Left renal cortex interstitium (tissue), 4 donors: ENCODE measurements at places on chromosomes 2 and 18.

- DNase-seq: no peak
Measured at GRCh38 chr18:22667616-22668422, 250.1 kb upstream of the CTAGE1 start.

DNA sequence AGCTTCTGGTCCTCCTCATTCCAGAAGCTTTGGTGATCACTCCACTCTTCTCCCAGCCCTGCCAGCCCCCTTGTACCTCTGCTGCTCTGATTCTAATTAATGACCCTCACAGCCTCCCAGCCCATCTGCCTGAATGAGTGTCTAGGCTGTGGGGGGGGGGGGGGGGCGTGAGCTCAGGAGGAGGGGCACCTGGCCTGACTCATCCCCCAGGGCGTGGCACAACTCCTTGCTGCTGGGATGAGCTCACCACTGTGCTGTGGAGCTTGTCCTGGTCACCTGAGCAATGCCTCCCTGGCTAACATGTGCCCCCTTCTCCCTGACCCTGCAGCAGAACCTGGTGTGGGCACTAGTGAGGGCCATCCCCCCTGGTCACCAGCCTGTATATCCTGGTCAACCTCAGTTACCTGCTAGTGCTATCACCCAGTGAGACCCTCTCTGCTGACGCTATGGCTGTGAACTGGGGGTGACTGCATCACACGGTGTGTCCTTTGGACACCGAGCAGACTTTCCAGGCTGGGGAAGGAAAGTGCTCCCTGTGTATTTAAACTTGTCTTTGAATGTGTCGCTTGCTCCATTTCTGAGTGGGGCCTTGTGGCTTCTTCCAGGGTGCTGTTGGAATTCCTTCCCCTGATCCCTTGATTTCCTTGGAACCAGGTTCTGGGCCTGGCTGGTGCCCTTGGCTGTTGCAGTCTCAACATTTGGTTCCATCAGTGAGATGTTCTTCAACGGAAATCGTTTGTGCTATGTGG is 41.5 kb upstream of the PUM2 start:
- DNase-seq: no peak

DNA sequence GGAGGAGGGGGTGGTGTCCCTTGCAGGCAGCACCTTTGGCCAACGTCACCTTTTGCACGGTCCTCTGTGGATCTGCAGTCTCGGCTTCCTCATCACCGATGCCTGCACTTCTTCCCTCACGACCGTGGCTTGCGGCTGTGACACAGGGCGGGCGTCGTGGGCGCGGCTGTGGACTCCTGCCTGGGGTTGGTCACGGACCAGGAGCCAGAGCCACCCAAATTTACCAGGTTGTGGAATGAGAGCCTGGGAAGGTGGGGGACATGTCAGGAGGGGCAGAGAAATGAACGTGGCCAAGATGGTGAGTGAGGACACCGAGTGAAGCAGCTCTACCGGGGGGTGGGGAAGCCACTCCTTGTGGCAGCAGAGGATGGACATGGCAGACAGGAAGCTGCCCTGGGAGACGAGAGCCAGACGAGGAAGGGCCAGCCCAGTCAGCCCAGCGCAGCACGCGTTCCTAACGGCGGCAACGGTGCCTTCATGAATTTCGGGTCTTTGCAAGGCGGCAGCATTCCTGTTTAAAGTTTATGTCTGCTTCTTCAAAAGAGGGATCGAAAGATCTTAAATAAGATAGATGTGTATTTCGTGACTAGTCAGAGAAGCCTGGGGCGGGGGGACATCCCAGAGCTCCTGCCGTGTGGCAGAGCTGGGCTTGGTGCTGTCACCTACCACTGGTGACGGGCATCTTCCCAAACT is 84.2 kb downstream of the LRRFIP1 start:
- DNase-seq: no peak

- DNase-seq: no peak
Measured at GRCh38 chr2:68762100-68762499, 27.5 kb downstream of the ARHGAP25 start.

- DNase-seq: no peak
Measured at GRCh38 chr2:55111570-55112228, 61.4 kb upstream of the RTN4 start.

GRCh38 chr18:58051765-58052460 is 7.9 kb downstream of the NEDD4L start:
- no peak for DNase-seq

GRCh38 chr2:60496956-60497355 is 56.5 kb downstream of the BCL11A start:
- no peak for DNase-seq

DNA sequence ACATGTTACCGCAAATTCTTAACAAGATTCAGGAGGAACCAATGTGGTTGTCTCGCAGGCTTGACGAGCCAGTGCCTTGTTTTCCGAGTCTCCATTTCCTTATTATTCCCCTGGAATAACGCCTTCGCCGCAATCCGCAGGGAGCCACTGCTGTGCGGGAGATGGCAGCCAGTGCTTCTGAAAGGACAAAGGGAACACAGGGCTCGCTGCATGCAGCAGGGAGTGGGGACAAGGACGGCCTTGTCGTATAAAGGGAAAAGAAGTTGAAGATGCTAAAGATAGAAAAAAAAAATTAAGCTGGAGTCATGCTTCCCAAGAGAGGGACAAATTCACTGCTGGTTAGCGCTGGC is 221.4 kb downstream of the NDUFA10 start:
- no peak for DNase-seq

DNA sequence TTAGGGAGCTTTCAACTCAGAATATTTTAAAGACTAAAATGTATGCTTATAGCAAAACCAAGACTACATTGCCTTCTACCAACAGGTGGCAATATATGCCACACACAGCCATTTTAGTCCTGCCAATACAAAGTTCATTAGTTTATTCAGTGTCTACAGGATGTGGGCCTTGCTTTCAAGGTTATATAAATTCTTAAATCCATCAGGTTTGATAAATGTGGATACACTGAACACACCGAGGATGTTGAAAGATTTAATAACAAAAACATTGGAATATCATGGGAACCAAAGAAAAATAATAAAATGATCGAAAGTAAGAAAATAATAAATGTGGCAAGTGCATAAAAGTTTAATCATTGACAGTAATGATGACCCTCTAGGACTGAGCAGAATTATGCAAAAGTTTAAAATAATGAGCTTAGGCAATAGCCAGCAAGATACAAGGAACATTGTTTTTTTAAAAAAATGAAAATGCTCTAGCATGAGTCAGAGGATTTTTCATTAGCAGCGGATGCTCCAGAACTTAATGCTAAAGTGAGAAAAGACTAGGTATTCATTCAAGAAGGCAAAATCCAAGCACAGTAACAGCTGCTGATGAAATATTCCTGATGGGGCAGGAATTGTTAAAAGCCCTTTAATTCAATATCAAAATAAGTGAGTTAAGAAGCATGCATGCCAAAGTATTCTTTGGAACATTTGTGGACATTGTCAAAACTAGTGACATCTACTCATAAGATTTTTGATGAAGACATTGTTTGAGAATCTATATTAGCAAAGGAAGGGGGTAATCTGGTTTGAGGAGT is 14.2 kb downstream of the SCN9A start:
- DNase-seq: no peak

DNA sequence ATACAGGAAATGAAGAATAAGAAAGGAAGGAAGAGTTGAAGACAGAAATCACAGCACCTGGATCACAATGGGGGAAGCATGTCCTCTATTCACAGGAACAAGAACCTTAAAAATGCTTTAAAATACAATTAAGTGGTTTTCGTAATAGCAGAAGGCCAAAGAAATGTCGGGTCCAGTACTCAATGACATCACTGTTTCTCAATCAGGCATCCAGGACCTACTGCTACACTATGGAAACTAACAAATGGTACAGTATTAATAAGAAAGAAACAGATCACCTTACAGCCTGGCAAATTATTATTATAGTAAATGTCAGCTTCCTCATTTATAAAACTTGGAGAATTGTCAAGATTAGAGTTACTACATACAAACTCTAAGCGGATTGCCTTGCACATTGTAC is 15.8 kb downstream of the HNRNPLL start:
- DNase-seq: no peak

DNA sequence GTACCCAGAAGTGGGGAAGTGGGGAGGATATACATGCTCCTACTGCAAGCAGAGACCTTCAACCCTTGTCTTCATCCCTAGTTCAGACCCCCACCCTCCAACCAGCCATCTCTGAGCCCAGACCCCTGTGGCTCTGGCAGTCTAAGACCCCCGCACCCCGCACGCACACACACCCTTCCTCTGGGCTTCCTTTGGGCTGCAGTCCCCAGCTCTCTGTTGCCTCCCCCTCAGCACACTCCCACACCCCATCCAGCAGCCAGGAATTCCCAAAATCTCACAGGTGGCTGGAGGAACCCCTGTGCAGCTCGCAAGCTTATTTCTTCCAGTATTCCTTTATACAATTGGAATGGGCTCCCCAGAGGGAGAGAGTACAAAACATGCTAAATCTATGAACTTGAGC is 13.9 kb upstream of the GYPC start:
- DNase-seq: no peak

- DNase-seq: no peak
Measured at GRCh38 chr2:16671760-16672159, 6.1 kb upstream of the CYRIA start.

DNA sequence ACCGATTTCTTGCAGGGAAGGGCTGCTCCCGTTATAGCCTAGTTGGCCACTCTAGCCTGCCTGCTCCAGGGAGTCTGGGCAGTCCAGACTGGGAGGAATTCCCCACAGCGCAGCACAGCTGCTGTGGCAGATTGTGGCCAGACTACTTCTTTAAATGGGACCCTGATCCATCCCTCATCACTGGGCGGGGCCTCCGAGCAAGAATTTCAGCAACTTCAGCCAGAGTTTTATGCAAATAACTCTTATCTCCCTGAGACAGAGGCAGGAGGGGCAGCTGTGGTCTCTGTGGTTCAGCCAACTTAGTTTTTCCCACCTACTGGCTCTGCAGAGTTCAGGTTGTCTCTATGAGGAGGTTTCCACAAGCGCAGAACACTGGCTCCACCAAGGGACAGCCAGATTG is 1583.2 kb downstream of the SUCLG1 start:
- no peak for DNase-seq

DNA sequence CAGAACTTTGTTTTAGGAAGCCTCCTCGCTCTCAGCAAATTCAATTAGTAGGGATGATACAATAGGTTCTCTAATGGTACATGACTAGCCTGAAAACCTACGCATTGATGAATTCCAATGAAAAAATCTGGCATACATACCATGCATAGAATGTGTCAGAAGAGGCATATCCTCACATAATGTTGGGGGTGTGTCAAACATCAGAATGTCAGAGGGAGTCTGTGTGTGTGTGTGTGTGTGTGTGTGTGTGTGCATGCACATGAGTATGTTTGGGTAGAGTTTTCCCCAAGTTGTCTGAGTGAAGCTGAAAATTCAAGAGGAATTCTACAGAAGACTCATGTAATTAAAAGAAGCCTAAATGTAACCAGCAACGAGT is 78.5 kb downstream of the FIGN start:
- DNase-seq: no peak

GRCh38 chr2:163553601-163554000 is 182.2 kb downstream of the FIGN start:
- no peak for DNase-seq

DNA sequence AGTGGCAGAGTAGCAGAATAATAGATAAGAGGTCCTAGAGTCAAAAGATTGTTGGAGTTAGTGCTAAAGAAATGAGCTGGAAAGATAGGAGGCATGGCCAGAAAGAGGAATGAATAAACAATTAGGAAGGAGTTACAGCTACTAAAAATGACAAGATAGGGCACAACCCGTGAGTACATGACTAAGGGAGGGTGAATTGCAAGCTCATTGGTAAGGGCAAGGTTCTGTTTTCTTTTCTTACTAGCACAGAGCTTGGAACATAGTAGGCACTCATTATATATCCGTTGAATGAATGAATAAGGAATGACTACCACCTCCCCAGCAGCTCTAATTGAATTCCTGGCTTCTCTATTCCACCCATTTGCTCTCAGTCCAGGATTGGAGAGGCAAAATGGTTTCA is 5.7 kb upstream of the MARCO start:
- no peak for DNase-seq

DNA sequence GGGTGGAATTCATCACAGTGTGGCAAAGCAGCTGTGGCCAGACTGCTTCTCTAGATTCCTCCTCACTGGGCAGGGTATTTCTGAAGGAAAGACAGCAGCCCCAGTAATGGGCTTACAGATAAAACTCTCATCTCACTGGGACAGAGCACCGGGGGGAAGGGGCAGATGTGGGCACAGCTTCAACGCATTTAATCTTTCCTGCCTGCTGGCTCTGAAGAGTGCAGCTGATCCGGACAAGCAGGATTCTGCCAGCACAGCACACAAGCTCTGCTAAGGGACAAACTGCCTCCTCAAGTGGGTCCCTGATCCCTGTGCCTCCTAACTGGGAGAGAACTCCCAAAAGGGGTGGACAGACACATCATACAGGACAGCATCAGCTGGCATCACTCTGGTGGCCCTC is 779.9 kb upstream of the CNTNAP5 start:
- no peak for DNase-seq

GRCh38 chr2:101559551-101559950 is 84.6 kb upstream of the RFX8 start:
- DNase-seq: no peak

- no peak for DNase-seq
Measured at GRCh38 chr2:200761266-200761665, 50.4 kb upstream of the BZW1 start.

DNA sequence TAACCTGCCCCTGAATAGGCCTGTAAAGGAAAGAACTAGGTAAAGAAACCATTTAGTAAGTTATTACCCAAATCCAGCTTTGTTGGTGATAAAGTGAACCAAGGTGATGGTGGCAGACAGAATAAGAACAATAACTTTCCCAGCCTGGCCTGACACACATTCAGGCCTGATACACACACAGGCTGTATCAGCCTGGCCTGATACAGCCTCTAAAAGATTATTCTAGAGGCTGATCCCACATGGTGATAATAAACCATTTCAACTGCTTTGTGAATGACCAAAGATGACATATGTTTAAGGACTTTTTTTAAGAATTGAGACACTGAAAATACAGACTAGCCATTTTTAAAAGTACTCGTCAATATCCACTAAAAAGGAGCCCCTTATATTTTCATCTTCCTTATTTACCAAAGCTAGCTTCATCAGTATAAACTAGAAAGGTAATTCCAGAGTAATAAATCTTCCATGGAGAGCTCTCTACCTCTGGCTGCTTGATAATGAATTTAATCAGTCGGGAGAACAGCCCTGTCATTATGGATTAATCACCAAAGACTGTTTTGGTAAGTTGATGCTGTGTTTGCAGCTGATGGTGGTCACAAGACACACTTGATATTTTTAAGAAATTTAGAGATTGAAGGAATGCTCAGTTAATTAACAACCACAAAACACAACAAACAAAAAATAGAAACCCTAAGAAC is 77.2 kb downstream of the SLC8A1 start:
- no peak for DNase-seq

GRCh38 chr2:106667478-106668070 is 180.4 kb downstream of the CD8B2 start:
- no peak for DNase-seq
